Gastroesophageal sphincter (tissue), 4 donors: ENCODE measurements at places on chromosomes 3 and 15.
A peak's percentile ranks its signal among the peaks of the same experiment; 100 is the strongest.

DNA sequence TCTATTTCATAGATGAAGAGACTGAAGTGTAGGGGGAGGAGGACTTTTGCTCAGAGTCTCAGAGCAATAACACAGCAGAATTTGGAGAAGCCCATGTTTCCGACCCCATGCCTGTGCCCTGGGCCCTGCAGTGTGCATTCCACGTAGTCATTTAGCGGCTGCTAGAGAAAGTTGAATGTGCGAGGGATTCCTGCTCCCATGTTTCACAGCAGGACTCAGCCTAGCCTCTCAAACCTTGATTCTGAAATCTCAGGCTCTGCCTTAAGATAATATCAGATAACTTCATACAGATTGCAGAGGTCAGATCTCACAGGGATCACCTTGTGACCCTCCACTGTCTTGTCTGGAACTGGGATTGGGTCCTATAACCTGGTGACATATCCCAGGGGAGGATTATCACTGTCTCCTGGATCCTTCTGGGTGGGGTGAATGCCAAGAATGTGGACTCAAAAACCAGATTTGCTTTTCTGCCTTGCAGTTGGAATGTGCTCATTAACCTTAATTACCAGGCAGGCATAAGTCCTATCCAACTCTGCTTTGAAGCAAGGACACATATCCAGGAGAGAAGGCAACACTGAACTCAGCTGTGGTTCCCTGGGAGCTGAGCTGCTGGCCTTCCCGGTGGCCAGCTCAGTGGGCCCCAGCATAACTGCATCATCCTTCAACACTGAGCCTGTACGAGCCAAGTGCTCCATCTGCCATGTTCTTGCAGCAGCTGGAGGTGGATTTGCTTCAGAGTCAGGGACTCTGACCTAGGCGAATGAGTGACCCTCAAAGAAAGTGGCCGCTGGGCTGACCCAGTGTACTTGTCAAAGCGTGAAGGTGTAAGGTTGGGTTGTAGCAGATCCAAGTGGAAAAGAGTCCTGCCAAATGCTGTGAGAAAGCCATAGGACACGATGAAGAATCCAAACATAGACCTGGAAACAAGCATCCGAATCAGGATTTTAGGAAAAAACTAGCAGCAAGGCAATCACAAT is 43.0 kb downstream of the CTXND1 start:
- ATAC-seq, result no peak

DNA sequence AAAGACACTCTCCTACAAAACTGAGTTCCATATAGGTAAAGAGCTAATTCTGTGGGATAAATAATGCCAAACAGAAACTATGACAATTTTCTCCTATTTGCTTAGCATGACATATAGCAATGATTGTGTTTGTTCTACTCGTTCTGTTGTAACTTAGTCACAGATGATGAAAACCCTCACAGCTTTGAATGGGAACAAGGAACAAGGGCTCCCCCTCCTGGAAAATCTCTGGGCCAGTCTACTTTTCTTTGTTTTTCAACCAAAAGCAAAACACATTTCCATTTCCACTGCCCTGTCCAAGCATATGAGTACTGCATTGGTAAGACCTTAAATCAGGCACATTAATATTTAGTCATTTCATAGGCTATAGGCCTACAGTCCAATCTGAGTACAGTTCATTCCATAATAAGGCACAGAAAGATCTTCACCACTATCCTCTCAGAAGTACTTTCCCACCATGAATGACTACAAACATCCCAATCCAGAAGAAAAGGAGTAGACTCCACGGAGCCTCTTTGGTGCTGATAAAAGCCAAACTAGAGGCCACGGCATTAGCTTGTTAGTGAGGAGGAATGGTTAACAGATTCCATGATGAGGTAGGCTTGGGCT is 67.1 kb downstream of the ATP8B4 start:
- peak; percentile 72 for ATAC-seq

DNA sequence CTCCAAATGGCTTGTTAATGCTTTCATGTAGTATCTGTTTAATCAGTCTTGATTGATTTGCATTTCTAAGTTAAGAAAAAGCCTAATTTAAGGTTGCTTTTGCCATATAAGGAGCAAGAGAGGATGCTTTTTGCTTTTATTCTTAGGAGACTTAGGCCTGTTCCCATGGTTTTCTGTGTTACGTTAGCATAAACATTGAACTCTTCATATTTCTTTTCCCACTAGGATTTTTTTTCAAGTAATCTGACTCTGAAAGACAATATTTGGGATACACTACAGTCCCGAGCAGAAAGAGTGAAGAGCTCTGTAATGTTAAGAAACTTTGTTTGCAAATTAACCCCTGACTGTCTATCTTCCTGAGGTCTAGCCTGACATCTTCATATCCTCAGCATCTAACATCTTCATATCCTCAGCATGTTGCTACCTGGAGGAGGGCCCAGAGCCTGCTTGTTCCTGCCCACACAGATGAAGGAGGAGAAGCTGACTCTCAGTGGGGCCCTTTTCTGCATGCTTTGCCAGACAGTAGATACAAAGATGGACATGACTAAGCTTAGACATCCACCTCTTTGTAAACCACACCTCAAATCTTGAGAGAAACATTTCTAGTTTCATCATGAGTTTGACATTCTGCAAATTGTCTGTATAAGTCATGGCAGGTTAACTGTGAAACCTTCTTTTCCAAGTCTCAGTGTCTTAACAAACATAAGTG is 86.2 kb upstream of the COL6A5 start:
- no peak for ATAC-seq

DNA sequence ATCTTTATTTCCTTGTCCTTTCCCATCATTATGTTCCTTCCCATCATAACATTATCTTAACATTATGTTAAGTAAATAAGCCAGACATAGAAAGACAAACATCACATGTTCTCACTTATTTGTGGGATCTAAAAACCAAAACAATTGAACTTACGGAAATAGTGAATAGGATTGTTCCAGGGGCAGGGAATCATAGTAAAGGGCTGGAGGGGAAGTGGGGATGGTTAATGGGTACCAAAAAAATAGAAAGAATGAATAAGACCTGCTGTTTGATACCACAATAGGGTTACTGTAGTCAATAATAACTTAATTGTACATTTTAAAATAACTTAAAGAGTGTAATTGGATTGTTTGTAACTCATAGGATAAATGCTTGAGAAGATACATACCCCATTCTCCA is 36.7 kb upstream of the MBNL1 start:
- no peak for ATAC-seq

- ATAC-seq, result no peak
Measured at GRCh38 chr3:113269661-113270060, 58.3 kb downstream of the BOC start.

DNA sequence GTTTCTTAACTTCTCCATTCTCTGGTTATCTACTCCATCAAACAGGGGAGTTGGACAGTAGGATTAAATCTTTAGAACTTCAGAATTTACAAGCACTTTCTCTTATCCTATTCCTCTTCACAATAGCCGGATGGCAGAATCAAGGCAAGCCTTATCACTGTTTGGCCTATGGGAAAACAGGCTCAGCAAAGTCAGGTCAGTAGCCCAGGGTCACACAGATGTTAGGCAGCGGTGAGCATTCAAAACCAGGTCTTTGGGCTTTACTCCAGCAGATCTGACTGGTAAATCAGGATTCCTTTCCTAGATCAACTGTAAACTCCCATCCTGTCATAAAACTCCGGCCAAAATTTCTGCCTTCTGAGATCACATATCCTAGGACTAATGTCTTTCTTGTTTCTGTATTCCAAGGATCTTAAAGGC is 258.4 kb downstream of the OPA1 start:
- no peak for ATAC-seq

DNA sequence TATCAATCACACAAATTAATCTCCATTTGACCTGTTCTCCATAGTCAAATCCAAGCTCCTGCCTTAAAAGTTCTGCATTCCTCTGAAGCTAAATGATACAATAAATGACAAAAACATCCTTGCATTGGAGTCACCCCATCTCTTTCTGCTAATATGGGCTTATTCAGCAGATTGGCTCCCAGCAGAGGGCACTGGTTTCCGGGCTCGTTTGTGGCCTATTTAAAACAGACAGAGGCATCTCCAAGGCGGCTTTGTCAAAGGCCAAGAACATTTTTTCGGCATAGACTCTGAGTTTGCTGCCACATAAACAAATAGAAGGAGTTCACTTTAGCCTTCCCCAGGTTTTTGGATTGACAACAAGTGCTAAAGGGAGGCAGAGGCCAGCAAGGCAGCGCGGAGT is 204.4 kb upstream of the RASGRP1 start:
- ATAC-seq, result no peak
